HL-60 (cell line): ENCODE measurements at places on chromosomes 11 and 22.
A peak's percentile ranks its signal among the peaks of the same experiment; 100 is the strongest.

- no peak for DNase-seq
These were observed 263.9 kb downstream of the NXPE2 start for GRCh38 chr11:114942207-114942606.

DNA sequence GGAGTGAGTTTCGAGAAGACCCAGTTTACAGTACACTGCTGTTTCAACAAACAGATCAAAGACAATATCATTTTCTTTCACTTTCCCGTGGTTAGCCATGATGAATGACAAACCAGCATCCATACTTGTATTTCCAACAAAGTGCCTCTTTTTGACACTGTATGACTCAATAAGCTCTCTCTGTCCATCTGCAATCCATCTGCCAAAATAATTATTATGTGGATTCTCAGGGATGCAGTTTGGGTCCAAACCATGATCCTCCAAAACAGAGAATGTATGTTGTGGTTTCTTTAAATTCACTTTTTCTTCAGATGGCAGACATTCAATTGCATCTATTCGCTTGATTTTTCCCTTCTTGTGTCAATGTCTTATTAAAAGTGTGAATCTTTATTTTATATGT is 37.8 kb upstream of the RASD2 start:
- no peak for DNase-seq

GRCh38 chr11:93585758-93586157 is 42.6 kb upstream of the SMCO4 start:
- DNase-seq: no peak

DNA sequence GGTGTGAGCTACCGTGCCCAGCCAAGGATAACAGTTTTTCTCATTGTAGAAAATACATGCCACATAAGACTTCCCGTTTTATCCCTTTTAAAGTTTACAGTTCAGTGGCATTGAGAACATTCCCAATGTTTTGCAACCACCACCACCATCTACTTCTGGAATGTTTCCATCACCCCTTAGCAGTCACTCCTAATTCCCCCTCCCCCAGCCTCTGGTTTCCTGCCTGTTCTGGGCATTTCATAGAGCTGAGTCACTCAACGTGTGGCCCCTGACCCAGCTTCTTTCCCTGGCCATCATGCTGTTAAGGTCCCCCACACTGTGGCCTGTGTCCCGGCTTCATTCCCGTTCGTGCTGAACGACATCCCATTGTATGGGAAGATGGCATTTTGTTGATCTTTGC is 30.7 kb downstream of the FGF4 start:
- no peak for DNase-seq

DNA sequence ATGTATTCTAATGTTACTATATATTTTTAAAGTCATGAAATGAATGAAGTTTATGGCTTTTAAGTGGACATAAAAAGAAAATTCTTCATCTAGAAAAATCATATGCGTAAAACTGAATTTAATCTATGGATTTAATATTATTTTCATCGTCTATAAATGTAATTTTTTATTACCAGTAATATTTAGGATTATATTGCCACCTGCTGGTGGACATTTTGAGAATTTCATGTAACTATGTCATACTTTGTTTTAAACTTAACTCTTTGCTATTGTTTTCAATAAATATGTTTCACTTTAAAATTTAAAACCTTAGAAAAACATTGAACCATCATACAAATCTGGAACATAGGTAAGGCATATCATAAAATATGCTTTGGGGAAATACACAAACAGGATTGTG is 66.5 kb upstream of the CEP126 start:
- no peak for DNase-seq

GRCh38 chr22:47199261-47199978 is 437.0 kb downstream of the TBC1D22A start:
- DNase-seq: no peak

GRCh38 chr11:4066910-4067309 is 27.7 kb upstream of the RRM1 start:
- peak; percentile 52 for DNase-seq

DNA sequence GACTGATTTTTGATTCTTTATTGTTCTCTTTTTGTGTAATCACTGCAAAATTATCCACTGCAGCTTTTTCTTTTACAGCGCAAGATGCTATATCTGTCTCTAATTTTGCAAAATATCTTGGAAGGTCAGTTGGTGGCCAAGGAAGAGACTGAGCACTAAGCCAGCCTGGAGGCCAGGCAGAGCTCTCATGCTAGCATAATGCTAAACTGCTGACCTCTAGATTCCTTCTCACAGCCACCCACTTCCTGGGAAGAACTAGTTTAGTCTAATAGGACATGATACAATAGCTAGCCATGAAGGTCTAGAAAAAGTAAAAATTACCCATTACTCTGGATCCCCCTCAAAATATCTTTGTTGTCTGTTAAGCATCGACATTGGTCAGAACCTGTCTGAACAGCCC is 227.2 kb upstream of the ARHGAP20 start:
- no peak for DNase-seq

DNA sequence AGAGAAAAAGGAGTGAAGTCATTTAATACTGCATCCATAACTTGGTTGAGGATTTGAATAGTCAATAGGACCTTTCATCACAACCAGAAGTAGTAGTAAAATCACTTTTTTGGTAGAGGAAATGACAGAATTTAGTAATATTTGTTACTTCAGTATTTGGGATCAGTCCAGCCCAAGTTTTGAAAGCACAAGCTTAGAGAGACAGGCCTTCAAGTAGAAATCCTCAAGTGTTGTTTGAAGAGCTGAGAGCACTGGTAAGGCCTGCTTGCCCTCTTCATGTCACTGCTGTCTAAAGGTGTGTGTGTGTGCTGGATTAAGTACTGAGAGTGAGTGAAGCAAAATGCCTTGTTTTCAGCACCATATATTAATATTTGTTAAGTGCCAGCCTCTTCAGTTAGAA is 137.3 kb downstream of the WNT11 start:
- no peak for DNase-seq

DNA sequence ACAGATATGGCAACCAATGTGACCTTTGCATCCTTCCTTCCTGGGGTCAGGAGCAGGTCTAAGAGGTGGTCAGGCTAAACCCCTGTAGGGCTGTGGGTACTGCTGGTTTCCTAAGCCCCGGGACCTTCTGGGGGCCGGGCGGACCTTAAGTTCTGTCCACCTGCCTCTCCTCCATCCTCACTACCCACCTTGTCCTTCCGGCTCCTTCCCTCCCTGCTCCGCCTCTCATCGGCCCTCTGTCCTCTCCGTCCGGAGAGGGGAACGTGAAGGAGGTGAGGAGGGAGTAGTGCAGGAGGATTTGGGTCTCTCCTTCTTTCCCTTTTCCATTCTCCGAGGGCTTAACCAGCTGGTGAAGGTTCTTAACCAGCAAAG is 28.3 kb upstream of the PARVB start:
- DNase-seq: no peak

DNA sequence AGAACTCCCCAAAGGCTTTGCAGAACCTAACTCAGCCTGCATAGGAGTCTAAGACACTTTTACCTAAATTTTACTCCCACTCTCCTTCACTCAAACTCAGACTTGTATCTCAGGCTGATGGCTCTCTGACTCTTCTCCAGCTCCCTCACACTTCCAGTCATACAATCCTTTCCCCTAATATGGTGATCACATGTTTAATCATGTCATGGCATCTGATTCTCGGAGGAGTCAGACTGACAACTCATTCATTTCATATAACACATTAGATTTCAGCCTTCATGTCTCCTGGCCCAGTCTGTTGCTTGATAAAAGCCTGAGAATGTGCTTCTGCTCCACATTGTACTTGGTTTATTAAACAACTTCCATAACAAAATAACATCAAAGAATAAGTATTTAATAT is 1503.9 kb upstream of the TENM4 start:
- no peak for DNase-seq

DNA sequence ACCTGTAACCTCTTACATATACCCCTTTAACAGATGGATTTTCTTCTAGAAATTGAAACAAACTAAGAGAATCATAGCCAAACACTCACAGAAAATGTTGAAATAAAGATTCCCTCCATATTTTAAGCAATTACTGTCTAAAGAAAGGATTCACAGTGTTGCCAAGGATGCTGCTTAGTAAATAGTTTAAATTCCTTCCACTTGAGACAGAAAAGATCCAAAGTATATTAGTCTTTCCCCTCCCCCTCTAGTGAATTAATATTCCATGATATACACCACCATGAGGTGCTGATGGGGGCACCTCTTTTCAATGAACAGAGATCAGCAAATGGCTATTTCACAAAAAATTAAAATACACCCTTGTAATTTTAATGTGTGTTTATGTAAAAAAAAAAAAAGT is 186.8 kb downstream of the SOX6 start:
- DNase-seq: no peak
